ENCODE measurements at places on chromosomes 5 and 9.

DNA sequence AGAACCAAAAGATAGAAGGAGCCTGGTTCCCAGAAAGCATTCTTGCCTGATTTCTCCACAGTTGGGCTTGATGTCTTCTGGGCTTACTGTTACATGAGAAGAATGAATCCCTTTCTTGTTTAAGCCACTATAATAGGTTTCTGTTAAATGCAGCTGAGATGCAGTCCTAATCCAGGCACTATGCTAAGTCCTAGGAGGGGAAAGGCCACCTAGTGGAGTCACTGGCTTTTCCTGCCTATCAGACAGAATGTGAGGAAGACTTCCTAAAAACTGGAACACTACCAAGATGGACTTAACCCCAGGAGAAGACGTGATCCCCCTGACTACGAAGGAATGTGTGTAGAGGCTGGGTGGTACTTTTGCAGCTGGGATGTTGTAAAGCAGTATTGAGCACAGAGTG lies 34.3 kb upstream of the FSD1L start:
- no peak for DNase-seq

DNA sequence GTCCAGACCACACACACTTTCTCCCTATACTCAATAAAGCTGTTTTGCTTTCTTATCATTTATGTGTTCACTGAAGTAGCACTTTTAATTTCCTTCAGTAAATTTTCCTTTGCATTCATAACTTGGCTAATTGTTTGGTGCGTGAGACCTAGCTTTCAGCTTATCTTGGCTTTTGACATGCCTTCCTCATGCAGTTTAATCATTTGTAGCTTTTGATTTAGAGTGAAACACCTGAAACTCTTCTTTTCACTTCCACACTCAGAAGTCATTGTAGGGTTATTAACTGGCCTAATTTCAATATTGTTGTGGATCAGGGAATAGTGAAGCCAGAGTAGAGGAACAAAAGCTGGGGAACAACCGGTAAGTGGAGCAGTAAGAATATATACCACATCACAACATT lies 114.7 kb downstream of the ST8SIA4 start:
- no peak for DNase-seq

DNA sequence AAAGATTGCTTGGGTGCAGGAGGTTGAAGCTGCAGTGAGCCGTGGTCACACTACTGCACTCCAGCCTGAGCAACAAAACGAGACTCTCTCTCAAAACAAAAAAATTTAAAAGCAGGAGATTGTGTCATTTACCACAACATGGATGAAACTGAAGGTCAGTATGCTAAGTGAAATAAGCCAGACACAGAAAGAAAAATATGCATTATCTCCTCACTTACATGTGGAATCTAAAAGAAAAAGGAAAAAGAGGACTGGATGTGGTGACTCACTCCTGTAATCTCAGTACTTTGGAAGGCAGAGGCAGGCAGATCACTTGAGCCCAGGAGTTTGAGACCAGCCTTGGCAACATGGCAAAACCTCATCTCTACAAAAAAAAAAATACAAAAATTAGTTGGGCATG lies 146.8 kb upstream of the DAPK1 start:
- no peak for DNase-seq

GRCh38 chr9:137266585-137267453 lies 10.7 kb upstream of the TOR4A start:
- no peak for DNase-seq

GRCh38 chr5:132679166-132679565 lies 5.4 kb downstream of the IL4 start:
- DNase-seq, result no peak

DNA sequence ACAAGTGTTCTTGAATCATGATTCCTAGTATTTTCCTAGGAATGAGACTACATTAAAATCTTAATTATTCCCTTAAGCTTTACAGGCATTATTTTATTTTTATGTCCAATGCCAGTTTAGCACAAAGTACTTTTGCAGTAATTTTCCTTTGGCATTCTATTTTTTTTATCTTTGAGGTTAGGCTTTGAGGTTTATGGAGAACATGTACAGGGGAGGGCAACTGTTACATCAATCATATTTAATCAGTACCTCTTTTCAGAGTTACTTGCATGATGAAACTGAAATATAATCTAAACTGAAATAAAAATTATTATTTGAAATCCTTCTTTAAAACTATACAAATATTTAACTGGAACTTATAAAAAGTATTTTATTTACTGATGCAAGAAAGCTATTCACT lies 118.2 kb upstream of the MPDZ start:
- no peak for DNase-seq

DNA sequence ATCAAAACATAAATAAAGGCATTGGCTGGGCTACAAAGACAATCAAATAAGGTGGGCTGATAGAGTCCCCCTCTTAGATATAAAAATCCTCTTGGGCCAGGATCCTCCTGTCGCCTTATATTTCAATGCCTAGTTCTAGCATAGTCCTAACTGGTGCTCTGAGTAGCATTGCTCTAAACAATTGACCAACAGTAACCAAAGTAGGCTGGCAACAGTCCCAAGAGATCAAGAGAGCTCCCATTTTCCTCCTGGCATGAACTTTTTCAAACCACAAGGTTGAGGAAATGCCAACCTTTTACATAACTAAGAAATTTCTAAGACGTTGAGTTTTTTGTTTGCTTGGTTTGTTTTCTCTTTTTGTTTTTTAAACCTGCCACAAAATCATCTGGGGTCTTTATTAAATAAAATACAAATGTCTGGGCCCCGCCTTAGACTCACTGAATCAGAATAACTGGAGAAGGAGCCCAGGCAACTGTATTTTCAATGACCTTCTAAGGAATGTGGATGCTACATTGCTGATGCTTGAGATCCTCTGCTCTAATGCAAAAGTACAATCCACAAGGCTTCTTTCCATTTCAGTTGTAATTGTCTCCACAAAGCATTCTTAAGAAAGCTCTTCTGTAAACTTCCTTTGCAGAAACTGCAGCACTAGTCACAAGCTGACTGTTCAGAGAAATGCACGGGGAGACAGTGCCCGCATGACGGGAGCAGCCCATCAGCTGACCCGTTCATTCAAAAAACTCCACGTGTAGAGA lies 2.9 kb downstream of the SLC45A2 start:
- DNase-seq, result no peak

DNA sequence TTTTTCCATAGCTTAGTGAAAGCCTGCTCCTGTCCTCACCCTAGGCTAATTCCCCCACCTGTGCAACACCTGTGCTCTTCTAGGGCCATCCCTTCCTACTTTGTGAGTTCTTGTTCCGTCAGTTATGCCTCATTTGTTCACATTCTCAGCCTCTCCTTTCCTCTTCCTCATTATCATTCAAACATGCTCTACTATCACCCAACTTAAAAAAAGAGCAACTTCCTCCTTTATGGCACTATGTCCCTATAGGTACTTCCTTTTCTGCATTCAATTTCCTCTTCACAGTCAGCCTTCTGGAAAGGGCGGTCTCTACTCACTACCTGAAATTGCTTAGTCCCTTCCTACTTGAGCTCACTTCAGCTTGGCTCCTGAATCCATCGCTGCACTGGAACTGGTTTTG lies 111.8 kb upstream of the LHFPL2 start:
- DNase-seq, result no peak

- DNase-seq, result no peak
Observed at GRCh38 chr9:131036529-131037334, 27.8 kb downstream of the LAMC3 start.

DNA sequence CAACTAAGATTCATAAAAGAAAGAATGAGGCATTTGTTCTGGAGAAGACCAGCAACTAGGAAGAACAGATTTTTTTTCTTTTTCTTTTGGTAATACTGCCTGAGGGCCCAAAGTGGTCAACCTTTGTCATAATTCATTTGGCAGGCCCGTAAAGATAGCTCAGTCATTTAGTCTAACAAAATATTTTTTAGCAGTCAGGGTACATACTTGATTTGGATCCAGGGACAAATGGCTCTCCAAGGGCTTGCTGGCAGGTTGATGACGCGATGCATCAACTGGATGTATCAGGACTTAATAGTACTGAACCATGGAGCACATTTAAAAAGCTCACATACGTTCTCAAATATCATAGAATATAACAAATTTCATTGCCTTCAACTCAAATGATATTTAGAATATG lies 203.4 kb upstream of the ZNF608 start:
- DNase-seq, result no peak

DNA sequence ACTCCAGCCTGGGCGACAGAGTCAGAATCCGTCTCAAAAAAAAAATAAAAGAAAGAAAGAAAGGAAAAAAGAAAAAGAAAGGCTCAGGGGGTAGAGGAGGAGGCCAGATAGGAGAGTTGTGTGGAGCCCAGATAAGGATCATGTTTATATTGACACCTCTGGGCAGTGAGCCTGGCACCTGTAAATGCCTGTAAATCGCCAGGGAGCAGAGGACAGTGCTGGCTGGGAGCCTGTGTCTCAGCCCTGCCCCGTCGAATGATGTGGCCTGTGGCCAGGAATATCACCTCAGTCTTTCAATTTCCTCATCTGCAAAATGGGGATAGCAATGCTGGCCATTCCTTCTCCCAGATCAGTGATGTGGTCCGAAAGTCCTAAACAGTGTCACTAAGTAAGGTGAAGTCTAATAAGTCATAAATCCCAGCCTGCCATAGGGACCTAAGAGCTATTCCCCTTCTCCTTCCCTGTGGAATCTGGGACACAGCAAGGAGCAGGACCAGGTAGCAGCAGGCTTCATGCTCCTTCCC lies 10.3 kb upstream of the ABO start:
- DNase-seq, result no peak

GRCh38 chr5:91443023-91443422 lies 59.9 kb upstream of the ARRDC3 start:
- no peak for DNase-seq

DNA sequence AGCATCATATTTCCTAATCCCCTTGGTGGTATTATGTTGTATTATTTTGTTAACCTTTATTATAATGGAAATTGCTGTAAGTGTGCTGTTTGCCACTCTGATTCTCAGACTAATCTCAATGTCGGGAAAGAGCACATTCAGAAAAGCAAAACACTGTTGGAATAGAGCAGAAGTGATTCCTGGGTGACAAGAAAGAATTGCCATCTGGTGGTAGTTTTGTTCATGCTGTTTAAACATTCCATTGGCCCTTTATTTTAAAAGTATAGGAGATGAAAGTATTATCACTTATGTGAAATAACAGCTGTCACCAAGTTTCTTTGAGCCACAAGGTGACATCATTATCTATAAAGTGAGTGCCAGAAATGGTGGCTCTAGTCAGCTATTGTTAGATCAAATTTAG lies 301.3 kb upstream of the SGCD start:
- DNase-seq, result no peak

DNA sequence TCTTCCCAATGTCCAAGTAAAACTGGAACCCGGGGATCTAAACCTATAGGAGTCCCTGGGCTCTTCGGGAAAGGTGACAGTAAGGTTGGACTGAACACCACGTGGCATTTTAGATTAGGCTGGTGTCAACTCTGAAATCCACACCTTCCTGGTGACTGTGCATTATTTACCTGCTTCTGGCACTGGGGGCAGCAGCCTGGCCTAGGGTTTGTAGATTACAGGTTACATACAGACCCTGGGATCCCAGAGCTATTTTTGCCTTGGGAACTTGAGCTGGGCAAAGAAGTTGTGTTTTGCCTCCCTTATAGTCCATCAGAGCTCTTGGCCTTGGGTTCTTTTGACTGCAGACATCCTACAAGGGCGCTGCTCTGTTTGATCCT lies 173.2 kb downstream of the DAB2IP start:
- DNase-seq, result peak; percentile 6

GRCh38 chr5:73709536-73710129 lies 83.6 kb downstream of the ARHGEF28 start:
- no peak for DNase-seq

- no peak for DNase-seq
Observed at GRCh38 chr9:30039712-30040111, 2344.7 kb upstream of the ACO1 start.

DNA sequence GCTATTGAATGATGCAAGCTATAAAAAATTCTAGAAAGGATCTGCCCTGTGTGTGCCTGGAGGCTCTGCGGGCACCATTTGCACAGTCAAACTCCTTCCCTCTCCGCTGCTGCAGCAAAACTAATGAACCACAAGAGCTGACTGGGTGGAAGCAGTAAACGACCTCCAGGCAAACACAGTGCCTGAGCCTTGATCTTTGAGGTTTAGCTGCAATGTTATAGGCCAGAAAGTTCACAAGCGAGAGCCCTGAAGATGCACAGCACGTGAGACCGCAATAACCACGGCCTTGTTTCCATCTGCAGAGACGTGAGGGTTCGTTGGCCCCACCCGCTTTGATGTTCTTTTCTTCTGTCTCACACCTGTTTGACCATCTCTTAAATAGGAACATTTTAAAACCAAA lies 69.2 kb upstream of the S1PR3 start:
- DNase-seq, result no peak

DNA sequence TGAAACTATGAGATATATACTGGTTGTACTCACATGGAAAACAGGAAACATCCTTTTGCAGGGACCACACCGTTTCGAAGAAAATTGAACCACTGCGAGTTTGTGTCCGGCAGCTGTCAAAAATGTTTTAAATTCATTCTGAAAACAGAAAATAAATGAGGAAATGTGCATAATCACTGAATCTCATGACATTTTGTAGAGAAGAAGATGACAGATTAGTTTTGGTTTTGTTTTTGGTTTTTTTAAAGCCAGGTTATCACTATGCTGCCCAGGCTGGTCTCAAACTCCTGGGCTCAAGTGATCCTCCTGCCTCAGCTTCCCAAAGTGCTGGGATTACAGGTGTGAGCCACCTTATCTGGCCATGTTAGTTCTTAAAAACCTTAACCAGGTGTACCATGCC lies 3.5 kb downstream of the TXNDC8 start:
- no peak for DNase-seq

- no peak for DNase-seq
Observed at GRCh38 chr9:94490465-94490864, 64.4 kb upstream of the PCAT7 start.

DNA sequence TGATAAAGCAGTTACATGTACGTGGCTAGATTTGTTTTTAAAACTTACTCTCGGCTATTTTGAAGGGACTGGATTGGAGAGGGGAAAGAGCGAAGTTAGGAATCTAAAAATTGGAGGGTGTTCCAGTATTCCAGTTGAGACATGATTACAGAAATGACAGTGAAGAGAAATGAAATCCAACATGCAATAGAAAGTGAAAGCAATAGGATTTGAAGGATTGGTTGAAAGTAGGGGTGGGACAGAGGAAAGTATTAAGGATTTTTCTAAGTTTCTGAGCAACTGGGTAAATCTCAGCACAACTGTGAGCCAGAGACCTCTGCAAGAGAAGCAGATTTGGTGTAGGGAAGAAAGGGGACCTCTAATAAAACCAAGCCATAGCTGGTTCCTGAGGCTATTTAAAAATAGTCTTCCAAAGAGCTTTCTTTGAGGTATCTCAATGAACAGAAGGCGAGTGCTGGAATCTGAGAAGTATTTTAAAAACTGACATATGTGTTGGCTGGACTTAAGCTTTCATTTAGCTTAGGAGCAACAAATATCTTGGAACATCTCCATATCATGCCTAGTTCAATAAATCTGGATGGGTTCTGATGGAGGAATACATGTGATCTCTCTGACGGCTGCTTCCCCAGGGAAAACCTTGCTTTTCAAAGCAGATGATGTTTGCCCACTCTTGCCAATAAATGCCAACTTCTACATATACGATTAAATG lies 110.4 kb upstream of the IFNK start:
- DNase-seq, result no peak

All from head of caudate nucleus (tissue), 42 donors.